NT2/D1 (cell line): ENCODE measurements at places on chromosomes 2 and 18.

DNA sequence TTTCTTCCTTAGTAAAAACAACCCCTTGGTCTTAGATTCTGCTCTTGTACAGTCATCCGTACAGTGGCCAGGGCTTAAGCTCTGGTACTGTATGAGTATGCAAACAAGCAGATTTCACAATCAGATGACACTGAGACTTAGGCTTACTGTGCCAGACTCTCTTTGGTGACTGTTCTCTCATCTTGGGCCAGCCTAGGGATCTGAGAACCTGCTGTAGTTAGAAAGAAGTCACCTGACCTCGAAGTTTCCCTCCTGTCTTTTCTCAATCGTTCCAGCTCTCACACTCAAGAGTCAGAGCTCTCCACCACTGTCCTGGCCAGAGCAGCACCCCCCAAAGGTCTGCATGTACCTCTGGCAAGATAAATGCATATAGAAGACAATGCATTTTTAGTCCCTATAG lies 63.2 kb downstream of the ZEB2 start:
- DNase-seq = no peak

GRCh38 chr2:102789349-102790090 lies 27.7 kb downstream of the TMEM182 start:
- DNase-seq = no peak

- DNase-seq = no peak
Measured at GRCh38 chr2:128950758-128951157, 632.1 kb upstream of the HS6ST1 start.

DNA sequence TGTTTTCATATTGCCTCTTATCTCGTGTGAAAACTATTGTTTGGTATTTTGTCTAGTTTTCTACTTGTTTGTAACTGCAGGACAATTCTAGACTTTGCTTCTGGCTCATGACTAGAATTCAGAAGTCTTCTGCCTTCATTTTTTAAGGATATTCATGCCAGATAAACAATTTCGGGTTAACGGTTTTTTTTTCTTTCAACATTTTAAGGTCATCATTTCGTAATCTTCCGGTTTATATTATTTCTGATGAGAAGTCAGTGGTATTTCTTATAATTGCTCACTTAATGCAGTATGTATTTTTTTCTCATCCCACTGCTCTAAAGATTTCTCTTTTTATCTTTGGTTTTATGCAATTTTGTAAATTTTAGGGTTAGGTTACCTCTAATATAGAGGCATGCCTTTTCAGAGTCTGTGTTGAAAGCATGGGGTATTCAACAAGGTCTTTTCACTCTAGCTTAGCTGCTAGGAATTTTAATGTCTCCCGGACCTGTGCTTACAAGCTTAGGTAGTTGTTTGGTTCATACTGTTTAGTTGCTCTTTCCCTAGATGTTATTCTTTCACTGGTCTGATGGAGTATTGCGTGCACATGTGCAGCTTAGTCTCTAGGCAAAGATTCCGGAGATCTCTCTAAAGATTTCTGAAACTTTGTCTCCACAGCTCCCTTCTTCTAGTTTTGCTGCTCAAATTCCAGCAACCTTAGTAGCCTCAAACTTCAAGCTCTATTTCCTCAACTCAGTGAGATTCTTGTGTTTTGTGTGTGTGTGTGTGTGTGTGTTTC lies 198.1 kb downstream of the MCFD2 start:
- no peak for DNase-seq

GRCh38 chr2:106130251-106130998 lies 63.7 kb downstream of the UXS1 start:
- no peak for DNase-seq

DNA sequence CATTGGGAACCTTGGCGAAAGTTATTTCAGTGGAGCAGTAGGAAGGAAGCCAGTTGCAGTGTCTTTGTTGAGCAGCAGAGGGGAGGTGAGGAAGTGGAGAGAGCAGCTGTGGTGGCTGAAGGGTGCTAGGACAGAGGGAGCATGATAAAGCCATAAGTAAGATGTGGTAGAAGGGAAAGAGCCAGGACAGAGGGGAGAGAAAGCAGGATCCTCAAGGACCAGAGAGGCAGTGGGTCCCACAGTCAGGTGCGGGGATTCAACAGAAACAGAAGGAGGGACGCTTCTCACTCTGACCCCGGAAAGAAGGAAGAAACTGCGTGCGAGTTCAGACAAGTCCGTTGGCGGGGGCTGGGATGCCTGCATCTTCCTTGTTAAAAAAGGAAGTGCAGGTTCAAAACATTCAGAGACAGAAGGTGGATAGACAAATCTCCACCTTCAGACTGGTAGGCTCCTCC lies at the start of gene CXCR2:
Gene CXCR2 (plus strand): TSS at position 403 of the 455 bp plus-strand sequence. CDS start 8,774 bp downstream, outside the sequence.
- no peak for DNase-seq

- DNase-seq = no peak
Measured at GRCh38 chr2:163697846-163698637, 37.8 kb downstream of the FIGN start.

GRCh38 chr18:26516964-26517363 lies 31.4 kb downstream of the KCTD1 start:
- no peak for DNase-seq

- no peak for DNase-seq
Measured at GRCh38 chr2:69667805-69668382, 24.4 kb upstream of the AAK1 start.

- DNase-seq = peak; percentile 5
Measured at GRCh38 chr18:79484661-79485621, 89.2 kb downstream of the NFATC1 start.

- DNase-seq = no peak
Measured at GRCh38 chr2:26887151-26887550, 39.2 kb downstream of the DPYSL5 start.

DNA sequence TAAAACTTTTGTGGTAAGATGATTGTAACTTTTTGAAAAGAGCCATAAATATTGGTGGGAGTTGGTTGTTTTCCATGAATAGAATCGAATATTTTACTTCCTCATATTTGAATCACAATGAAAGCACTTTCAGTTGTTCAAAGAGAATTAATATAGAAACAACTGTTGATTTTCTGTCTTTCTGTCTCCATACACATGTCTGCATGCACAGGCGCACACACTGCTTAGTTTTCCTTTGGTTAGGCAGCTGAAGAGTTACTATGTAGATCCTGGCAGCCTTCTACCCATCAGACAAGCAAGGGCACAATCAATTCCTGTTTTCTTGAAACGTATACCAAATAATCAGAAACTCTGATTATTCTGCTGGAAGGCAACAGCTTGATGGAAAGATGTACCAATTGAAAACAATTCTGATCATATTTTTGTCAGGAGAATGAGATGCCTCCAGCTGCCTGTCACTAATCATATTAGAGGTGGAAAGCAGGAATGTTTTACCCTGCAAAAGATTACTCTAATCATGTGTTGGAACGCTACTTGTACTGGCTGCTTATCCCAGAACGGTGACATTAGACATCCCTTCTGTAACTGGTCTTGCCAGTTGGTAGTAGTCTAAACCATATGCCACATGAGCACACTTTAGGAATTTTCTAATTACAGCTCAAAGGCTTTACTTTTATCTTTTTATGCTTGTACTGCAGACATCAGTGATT lies 24.0 kb downstream of the SPATS2L start:
- no peak for DNase-seq

DNA sequence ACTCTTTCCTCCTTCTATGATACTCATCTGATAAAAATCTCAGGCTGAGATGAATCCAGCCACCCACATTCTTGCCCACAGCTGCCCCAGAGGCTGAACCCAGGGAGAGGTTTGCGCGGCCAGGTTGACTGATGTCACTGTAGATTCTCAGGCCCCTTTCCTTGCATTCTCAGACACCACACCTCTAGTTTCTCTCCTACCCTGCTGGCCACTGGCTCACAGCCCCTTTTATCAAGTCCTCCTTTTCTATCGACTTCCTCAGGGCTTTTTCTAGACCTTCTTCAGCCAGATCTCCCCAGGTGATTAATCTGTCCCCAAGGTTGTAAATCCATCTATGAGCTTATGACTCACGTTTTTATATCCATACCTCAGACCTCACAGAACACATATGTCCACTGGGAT lies 99.8 kb downstream of the TACR1 start:
- no peak for DNase-seq

- no peak for DNase-seq
Measured at GRCh38 chr2:185128996-185129395, 530.7 kb downstream of the ZNF804A start.

- no peak for DNase-seq
Measured at GRCh38 chr18:49135877-49136276, 185.1 kb upstream of the SMAD7 start.

GRCh38 chr18:41977233-41977632 lies 22.2 kb downstream of the PIK3C3 start:
- DNase-seq = no peak
